HEK293T (cell line): ENCODE measurements at places on chromosomes 2 and 18.

DNA sequence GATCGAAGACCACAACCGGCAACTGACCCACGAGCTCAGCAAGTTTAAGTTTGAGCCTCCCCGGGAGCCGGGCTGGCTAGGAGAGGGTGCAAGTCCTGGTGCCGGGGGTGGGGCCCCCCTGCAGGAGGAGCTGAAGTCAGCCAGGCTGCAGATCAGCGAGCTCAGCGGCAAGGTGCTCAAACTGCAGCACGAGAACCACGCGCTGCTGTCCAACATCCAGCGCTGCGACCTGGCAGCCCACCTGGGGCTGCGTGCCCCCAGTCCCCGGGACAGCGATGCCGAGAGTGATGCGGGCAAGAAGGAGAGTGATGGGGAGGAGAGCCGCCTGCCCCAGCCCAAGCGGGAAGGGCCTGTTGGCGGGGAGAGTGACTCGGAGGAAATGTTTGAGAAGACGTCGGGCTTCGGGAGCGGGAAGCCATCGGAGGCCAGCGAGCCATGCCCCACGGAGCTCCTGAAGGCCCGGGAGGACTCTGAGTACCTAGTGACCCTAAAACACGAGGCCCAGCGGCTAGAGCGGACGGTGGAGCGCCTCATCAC, 78.7 kb downstream of the MTCL1 start:
- DNase-seq, result no peak

- no peak for DNase-seq
Measured at GRCh38 chr2:200507179-200507578, 2.7 kb downstream of the KCTD18 start.

- no peak for DNase-seq
Measured at GRCh38 chr2:16464641-16465040, 201.0 kb downstream of the CYRIA start.

DNA sequence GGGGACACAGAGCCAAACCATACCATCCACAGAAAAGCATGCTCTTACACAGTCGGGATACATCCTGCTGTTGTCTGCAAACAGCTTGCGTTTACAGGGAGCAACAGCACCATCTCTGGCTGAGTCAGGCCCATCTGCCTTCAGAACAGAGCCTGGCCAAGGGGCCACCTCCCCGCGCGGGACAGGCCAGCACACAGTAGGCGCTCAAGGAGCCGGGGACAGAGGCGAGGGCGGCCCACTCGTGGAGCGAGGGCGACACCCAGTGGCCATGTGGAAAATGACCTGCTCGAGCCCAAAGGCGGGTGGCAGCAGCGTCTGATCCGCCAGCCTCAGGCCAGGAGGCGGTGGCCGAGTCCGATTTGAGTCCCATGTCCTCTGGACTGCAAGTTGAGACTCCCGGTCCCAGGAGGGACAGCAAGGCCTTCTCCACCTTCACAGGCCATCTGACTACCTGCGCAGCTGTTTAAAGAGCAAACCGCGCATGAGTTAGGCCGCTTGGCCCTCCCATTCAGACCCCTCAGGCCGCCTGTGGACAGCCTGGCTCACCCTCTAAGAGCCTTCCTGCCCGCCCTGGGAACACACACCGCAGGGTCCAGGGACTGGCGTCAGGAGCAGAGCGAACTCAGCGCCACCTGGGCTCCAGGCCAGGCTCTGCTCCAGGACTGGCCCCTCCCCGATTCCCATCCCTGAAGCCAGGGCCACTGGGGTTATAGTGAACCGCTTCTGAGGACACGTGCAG, 38.3 kb downstream of the TTC32 start:
- peak; percentile 82 for DNase-seq

- no peak for DNase-seq
Measured at GRCh38 chr2:160415991-160416390, 77.6 kb downstream of the RBMS1 start.

GRCh38 chr2:69192176-69192945, 179.4 kb downstream of the ANTXR1 start:
- DNase-seq, result no peak

GRCh38 chr2:42545841-42546390, 22.5 kb upstream of the MTA3 start:
- DNase-seq, result no peak

- no peak for DNase-seq
Measured at GRCh38 chr2:86433137-86433536, 8.0 kb upstream of the KDM3A start.

DNA sequence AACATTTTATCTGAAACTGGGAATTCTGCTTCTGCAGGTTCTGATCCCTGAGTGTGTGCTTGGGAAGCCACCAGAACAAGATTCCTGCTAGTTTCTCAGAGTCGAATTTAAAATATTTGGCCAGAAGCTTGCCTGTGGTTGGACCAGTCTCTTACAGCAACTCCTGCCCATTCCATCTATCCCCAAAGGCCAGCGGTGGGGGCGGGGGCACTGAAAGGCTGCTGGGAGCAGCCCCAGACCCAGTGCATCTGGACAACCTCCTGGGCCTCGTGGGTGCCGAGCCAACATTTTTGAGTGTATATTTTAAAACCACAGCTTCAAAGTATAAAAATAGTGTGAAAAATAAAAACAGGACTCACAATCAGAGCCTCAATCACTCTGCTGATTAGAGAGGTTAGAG, 38.6 kb upstream of the ZFP36L2 start:
- no peak for DNase-seq

DNA sequence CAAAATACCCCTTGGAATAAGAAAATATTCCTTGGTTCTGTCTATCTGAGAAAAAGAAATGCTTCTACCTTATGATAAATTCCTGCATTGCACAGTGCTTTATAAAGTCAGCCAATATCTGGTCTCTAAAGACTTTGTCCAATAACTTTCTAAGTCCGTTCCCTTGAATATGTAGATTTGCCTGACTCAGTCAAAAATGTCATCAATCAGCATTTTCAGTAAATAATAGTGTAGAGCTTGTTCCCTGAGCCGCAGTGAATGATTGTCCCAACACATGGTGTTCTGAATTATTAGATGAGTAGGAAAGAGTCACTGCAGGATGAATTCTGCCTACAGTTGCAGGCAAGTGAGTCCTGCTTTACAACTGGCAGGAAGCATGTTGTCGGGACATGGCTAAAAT, 316.8 kb upstream of the RBMS1 start:
- no peak for DNase-seq

DNA sequence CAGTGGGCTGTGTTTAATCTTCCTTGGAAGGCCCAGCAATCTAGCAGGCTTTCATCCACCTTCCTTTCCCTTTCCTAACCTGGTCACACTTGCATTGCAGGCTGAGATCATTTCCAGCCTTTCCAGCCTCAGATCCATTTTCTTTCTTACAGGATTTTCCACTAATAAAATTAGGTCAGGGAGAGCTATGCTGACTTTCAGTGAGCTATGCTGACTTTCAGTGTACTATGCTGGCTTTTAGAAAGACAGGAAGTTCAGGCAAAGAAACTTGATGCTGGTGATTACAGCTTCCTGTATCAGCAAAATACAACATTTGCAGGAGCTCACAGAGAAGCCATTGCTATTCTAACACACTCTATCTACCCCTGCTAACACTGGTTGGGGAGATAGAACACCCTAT, 735.0 kb downstream of the CCDC85A start:
- DNase-seq, result no peak

DNA sequence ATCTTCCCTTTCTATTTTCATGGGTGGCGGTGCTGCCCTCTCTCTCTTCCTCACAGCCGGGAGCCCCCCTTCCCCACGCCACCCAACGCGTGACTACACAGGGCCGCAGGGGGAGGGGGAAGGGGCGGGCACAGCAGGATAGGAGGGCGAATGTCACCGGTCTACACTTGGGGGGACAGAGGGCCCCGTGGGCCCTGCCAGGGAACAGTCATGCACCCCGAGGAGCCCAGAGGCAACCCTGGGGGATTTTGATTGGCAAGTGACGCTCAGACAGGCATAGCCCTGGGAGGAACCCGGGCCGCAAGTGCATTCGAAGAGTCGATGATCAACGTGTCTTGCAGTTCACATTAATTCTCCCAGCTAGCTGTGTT, 91.1 kb upstream of the ANKRD30BL start:
- DNase-seq, result no peak

DNA sequence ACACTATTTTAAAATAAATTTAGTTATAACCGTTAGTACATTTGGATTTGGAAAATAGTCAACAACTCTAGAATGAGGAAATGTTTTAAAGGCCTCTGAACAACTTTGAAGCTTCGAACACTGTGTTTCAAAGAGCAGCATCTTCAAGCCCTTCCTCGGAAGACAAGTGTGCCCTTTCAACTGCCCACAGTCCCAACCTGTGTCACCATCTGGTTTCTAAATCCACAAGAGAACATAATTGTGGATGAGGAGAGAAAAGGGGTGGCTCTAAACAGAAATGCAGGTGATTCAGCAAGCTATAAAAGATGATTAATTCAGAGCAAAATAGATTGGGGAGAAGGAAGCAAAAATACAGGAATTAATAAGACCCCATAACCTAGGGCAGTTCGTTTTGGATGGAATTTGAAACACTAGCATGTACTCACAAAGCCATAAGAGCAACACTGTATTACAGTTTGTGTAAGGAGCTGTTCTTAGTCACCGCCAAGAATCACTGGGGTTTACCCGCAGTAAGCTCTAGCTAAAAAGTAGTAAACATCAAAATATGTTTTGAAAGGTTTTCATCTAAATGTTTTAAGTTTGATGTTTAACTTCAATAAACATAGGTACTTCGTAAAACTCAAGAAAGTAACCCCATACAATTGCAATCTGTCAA, 160.7 kb downstream of the EIPR1 start:
- no peak for DNase-seq

- no peak for DNase-seq
Measured at GRCh38 chr18:45040879-45041278, 360.2 kb downstream of the SETBP1 start.

GRCh38 chr2:157170299-157170698, 87.2 kb upstream of the GALNT5 start:
- DNase-seq, result no peak

DNA sequence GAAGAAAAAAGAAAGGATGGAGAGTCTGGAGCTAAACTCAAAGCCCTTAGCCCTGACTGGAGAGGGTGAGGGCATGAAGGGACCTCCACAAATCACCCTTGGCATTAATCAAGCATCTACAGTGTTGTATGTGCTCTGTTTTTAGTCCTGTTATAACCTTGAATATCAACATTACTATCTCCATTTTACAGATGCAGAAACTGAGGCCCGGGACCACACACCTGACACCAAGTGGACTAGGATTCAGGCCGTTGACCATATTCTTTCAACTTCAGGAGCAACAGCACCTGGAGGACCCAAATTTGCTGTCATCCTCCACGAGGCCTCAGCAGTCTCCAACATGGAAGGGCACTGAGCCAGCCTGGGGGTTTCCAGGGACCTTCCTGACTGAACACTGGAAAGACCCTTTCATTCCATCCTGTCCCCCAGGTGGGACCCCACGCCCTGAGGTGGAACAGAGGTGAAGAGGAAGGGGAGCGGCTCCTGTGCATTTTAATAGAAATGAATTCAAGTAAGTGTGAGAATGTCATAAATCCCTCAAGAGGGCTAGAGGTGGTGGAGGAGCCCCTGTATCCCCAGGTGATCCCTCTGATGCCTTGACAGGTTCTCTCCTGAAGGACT, 41.0 kb downstream of the SERTAD2 start:
- no peak for DNase-seq

- no peak for DNase-seq
Measured at GRCh38 chr2:5215989-5216607, 476.1 kb upstream of the SOX11 start.

GRCh38 chr2:21392649-21393048, 268.9 kb downstream of the TDRD15 start:
- DNase-seq, result no peak

DNA sequence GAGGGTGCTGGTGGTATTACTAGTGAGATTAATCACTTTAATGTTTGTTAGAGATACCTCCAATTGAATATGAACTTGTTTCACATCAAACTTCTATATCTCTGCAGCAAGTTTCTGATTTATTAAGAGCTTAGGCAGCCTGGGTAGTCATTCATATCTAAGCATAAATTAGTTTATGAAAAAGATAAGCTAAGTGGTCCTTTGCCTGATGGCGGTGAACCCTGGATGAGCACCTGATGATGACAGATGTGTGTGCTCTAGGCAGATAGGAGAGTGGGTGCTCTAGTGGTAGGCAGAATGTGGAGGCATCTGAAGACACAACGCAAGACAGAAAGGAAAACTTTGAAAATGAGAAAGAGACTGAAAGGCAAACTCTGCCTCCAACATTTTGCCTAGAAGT, 5.0 kb downstream of the FKBP7 start:
- DNase-seq, result no peak

DNA sequence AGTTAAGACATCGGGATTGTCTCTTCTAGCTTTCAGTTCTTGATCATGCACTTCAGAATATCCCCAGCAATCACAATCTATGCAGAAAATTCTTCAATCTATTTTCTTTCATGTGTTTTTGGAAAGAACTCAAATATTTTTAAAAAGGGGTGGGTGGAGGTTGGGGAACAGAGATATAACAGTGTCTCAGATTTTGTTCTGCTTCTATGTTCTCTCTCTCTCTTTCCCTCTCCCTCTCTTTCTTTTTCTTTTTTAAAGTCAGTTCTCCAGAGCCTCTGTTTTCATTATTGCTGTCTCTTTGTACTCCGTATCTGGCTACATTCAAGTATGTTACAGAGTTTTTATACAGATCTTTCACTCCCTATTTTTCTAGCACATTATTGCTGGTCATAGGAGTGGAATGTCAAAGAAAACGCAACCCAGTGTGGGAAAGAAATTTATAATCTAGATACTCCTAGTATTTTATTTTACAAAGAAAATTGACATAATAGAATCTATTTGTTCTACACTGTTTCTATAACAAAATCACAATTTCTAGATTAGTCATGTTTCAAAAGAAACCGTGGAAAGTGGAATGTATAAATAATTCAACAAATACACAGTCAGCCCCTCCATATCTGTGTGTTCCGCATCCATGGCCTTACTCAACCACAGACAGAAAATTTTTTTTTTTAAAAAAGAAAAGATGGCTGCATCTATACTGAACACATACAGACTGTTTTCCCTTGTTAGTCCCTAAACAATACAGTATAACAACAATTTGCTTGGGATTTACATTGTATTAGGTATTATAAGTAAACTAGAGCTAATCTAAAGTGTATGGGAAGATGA, 11.2 kb upstream of the NEMP2 start:
- DNase-seq, result no peak

- no peak for DNase-seq
Measured at GRCh38 chr18:13710414-13710831, 15.9 kb downstream of the FAM210A start.

DNA sequence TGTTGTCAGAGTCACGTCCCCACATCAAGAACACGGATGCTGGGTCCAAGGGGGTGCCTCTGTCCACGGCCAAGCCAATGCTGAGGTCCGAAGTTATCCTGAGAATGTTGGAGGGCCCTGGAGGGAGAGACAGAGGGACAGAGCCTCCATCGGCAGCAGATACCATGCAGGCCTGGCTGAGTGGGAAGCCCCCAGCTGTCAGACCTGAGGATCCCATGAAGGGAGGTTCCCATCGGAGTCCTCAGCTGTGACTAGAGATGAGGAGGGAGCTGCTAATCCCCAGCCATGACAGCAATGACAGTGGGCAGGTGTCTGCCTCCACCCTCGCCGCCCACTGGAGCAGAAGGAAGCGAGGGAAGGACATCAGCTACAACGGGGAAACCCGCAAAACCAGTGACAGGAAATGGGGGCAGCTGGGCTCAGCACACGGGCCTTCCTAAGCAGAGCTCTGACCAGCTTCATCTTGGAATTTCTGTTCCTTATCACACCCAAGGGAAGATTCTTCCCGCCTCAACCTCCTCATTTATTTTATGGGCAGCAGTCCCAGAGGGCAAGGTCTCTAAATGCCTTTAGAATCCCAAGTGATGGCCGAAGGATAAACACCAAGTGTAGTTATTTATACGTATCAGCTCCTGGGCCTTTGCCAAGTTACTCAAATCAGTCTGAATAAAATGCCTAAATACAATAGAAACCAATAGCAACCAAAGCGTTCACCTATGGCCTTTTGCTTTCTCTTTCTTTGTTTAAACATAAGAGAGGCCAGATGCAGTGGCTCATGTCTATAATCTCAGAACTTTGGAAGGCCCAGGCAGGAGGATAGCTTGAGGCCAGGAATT, 32.2 kb downstream of the FAM178B start:
- no peak for DNase-seq
